ENCODE measurements at places on chromosomes 6 and 20.
A peak's percentile ranks its signal among the peaks of the same experiment; 100 is the strongest.

GRCh38 chr6:16822529-16822928 lies 61.3 kb upstream of the ATXN1 start:
- no peak for DNase-seq

- no peak for DNase-seq
Observed at GRCh38 chr6:41636833-41637193, 1.5 kb upstream of the MDFI start.

DNA sequence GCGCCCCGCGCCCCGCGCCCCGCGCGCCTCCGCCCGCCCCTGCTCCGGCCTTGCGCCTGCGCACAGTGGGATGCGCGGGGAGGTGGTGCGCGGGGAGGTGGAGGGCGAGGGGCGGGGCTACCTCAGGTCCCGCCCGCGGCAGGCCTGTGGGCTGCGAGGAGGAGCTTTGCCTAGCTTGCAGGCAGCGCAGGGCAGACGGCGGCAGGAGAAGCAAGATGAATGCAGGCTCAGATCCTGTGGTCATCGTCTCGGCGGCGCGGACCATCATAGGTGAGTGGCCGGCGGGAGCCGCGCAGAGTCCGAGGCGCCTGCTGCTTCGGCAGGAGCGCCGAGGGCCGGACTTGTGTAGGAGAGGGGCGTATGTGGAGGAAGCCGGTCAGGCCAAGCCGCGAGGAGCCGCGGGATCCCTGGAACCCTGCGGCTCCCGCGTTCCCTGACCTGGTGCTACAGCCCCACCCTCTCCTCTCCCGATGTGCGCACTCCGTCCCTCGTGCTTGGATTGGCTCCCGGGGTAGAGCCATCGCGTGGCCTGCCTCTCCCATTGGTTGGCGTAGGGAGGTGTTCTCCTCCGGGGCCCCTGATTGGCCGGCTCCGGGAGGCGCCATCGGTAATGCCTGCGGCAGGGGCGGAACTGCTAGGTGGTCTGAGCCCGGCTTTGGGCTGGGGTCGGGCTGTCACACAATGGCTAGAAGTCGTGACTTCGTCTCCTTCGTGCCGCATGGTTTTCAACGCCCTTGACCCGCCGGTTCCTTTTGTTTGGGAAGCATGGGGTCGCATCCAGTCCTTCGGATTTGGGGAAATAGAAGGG lies at the start of gene ACAT2:
Gene ACAT2, plus strand, starts transcription at position 173 of the 808 bp plus-strand sequence. Its CDS starts 43 bp downstream, at position 216.
- peak; percentile 91 for DNase-seq

DNA sequence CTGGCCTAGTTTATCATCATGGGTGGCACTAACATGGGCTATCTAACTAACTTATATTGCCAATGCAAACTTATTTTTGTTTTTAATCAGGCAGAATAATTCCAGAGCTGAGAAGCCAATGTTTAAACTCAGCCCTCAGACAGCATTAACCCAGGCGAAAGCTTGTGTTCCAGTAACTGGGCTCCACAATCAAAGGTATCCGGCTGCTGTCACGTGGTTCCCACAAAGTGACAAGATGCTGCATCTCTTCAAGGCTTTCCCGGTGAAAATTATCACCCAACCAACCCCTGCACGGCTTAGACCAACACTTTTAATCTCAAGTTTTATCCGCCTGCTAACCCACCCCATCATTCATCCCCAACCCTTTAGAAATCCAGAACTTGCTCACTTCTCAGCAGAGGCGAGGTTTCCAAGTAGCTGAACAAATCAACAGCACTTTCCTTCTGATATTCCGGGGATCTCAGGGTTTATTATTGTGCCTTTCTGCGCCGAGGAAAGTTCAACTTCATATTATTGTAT lies 885 bp downstream of the MTCL3 start:
- DNase-seq: no peak

GRCh38 chr6:170444056-170444591 lies 109.0 kb downstream of the PSMB1 start:
- no peak for DNase-seq

DNA sequence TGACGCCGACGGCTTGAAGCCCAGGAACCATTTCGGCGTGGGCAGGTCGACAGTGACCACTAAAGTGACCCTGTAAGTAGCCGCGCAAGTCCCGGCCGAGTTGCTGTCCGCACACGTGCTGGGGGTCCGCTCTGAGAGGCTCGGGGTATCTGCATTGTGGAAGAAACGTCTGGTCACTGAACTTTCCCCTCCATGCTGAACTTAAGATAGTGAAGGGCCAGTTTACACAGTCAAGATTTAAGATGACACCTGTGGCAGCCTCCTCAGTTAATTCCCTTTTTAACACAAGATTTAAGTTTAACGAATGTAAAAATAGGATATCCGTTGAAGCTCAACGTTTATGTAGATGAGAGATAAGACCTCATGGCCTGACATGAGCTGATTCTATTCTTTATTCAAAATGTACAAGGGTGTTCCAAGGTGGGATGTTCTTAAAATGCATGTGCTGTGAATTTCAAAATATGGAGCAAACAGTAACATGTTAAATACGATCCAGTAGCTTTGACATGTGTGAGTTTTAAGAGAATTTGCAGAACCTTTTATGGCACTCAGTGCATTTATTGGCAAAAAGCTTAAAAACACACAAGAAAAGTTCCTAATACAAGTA lies 116.2 kb downstream of the RTN4IP1 start:
- DNase-seq: no peak

DNA sequence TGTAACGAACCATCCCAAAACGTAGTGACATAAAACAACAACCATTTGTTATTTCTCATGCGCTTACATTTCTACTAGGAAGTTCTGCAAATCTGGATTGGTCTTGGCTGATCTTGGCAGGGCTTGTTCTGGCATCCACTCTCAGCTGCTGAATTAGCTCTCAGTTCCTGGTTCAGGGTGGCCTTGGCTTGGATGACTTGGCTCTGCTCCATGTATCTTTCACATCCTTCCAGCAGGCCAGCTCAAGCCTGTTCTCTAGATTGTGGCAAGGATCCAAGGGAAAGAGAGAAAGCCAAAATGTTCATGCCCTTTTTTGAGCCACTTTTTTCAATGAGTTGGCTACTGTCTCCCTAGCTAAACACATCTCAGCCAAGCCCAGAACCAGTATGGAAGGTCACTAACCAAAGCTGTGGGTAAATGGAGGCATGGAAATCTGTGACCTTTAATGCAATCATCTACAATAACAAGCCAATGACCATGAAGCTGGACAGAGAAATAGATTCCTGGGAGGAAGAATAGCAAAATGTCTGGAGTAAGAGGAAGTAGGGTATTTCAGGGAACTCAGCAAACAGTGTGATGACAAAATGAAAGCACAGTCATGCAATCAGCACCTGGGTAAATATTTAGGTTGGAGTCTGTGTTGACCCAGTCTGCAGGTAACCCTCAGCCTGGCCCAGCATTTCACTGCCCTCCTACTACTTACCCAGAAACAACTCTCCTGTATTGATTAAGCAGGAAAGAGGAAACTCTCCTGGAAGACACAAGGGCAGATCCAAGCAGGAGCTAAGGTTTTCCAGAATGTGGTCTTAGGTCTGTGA lies 32.7 kb upstream of the SNAP25 start:
- no peak for DNase-seq

GRCh38 chr20:7220755-7221154 lies 453.3 kb downstream of the BMP2 start:
- no peak for DNase-seq

DNA sequence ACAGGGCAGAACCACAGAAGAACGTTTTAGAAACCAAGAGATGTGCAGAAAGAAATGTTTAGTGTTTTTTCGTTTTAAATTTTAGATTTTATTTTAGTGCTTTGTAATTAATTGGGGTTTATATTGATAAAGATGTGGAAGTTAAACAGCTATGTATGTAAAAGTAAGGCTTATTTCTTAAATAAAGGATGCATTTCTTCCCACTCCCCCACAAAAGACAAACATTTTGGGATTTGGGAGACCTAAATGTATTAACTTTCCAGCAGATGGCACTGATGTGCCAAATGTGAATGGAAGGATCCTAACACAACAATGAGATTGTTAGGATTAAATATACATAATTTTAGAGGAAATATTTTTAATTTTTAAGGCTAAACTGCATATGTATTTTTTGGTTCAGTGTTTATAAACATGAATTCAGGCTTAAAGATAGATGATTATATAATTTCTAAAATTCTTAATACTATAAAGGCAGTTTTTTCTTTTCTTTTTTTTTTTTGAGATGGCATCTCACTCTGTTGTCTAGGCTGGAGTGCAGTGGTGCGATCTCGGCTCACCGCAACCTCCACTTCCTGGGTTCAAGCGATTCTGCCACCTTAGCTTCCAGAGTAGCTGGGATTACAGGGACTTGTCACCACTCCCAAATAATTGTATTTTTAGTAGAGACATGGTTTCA lies 12.0 kb downstream of the PFDN4 start:
- DNase-seq: no peak

- DNase-seq: no peak
Observed at GRCh38 chr20:4507288-4507719, 214.4 kb upstream of the PRND start.

DNA sequence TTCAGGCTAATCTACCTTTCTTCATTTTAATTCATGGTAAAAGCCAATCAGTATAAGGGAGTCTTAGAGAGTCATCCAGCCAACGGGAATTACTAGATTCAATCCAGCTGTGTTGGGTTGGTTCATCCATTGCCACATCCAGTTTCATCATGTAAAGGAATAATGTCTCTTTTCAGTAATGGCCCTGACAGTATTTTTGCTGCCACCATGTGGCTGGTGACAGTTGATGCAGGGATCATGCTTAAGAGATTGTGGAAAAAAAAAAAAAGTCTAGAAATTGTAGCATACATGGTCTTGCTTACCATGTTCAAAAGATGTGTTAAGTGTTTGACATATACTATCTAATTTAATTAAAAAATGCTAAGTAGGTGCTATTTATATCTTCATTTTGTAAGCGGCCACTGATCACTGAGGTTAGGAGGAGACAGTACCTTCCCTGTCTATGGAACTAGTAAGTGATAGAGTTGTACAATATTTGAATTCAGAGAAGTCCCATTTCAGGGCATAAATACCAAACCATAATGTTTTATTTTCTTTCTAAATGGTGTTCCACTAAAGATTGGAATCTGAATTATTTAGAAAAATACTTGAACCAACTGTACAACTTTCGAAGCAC lies 135.9 kb downstream of the KHDRBS2 start:
- DNase-seq: no peak

DNA sequence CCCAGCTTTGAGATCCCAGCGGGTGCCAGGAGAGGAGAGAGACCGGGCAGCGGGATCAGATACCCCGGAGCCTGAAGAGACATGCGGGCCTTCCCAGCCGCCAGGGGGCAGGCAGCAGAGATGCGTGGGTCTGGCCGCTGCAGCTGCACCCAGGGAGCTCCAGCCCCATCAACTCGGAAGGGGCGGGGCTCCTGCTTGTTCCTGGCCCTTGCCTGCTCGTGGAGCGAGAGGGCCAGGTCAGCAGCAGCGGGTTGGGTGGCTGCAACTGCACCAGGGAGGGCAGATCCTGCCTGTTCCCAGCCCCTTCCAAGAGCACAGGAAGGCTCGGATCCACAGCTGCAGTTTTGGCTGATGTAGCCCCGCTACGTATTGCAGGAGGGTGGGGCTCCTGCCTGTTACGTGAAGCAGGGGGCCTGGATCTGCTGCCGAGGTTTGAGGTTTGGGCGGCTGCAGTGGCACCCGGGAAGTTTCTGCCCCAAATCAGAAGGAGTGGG lies 532.8 kb downstream of the RFPL4B start:
- no peak for DNase-seq

DNA sequence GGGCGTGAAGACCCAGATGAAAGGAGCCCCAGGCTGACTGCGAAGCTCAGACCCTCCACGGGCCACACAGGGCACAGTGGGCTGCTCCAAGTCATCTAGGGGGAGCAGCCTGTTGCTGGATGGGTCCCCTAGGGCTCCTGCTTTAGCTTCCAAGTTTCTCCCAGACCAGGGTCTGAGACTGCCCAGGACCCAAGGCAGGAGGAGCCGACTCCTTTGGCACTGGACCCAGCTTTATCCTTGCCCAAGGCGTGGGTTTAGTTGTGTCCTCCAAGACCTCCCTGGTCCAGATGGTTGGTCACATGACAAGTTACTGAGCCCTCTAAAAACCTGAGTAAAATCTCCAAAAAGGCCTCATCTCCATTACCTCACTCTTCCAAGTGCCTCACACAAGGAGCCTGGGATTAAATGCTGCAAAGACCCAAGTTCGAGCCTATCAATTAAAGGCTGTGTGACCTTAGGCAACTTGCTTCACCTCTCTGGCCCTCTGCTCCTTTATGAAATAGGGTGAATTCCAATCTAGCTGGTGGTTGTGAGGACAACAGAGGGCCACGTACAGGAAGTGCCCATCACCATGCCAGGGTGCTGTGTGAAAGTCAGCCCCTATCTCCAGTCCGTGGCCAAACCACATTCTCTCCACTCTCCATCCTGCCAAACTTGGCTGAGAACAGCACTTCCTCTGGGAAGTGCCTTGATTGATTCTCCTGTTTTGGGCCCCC lies 2.5 kb downstream of the NECAB3 start:
- no peak for DNase-seq

DNA sequence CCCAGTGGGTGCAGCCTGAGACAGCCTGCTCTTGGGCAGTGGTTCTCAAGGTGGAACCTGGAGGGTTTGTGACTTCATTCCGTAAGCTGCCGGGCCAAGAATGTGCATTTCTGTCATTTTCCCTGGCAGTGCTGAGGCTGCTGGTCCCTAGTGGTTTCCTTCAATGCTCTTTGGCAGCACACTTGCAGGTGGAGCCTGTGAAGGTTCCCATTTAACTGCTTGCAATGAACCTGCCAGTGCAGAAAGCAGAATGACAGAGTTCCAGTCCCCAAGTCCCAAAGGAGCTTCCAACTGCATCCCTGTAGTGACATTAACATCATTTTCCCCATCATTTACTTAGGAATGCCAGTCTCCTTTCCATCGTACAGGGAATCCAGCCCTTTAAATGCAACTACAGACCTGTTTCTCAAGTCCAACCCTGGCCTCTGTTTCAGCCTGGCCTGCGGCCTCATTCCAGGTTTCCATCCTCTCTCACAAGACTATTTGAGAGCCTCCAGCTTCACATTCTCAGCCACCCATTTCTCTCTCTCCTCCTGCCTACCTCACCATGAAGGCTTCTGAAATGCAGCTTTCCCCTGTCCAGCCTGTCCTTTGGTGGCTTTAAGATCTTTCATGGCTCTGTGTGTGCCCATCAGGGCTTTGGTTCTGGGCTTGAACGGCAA lies 149.7 kb upstream of the GGTLC1 start:
- DNase-seq: no peak

GRCh38 chr6:117138920-117139319 lies 126.4 kb upstream of the VGLL2 start:
- no peak for DNase-seq

GRCh38 chr20:13139459-13140150 lies 81.5 kb upstream of the ISM1 start:
- no peak for DNase-seq
